ENCODE measurements at places on chromosomes 16 and 17.

DNA sequence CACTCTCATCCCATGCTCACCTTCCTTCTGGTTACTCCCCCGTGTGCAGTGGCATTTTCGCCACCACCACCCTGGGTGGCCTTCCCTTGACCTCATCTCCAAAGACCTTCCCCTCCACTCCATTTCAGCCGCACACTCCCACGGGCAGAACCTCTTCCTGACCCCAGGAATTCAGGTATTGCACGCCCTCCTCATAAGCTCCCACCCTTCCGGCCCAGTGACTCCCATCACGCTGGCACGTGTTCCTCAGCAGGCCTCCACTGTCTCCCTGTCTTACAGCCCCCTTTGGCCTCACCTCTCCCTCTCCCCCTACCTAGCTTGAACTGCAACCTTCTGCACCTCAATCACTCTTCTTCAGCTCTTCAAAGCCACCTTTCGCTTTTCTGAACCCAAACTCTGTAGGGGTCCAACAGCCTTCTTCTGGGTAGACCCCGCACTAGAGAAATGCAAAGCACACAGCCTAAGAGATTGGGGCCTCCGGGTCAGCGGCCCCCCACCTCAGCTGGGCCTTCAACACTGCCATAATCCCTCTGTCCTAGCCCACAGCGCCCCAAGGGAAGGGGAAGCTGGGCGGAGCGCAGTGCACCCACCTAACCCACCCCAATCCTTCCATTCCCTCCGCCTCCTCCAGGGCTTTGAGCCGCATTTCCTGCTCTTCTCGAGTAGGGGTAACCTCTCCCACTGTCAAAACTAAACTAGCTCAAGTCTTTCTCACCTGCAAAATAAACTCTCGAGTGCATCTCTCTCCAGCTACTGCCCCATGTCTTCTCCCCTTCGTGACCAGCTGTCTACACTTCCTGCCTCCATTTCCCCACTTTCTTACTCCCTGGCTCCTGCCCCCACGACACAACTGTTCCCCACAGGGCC, 1.7 kb upstream of the TMEM97 start:
- no peak for DNase-seq

DNA sequence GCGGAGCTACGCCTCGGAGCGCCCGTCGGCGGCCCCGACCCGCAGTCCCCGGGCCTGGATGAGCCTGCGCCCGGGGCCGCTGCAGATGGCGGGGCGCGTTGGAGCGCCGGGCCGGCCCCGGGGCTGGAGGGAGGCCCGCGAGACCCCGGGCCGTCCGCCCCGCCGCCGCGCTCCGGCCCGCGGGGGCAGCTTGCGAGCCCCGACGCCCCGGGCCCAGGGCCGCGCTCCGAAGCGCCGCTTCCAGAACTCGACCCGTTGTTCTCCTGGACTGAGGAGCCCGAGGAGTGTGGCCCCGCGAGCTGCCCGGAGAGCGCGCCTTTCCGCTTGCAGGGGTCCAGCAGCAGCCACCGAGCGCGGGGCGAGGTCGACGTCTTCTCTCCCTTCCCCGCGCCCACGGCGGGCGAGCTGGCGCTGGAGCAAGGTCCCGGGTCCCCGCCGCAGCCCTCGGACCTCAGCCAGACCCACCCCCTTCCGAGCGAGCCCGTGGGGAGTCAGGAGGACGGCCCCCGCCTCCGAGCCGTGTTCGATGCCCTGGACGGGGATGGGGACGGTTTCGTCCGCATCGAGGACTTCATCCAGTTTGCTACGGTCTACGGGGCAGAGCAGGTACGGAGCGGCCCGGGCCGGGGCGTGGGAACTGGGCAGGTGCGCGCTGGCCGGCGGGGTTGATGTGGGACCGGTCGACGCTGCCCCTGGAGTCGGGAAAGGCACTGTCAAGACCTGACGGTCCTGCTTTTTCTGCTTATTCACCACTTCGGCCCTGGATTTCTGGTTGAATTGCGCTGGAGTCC, 861 bp downstream of the RAB11FIP3 start:
- no peak for DNase-seq

DNA sequence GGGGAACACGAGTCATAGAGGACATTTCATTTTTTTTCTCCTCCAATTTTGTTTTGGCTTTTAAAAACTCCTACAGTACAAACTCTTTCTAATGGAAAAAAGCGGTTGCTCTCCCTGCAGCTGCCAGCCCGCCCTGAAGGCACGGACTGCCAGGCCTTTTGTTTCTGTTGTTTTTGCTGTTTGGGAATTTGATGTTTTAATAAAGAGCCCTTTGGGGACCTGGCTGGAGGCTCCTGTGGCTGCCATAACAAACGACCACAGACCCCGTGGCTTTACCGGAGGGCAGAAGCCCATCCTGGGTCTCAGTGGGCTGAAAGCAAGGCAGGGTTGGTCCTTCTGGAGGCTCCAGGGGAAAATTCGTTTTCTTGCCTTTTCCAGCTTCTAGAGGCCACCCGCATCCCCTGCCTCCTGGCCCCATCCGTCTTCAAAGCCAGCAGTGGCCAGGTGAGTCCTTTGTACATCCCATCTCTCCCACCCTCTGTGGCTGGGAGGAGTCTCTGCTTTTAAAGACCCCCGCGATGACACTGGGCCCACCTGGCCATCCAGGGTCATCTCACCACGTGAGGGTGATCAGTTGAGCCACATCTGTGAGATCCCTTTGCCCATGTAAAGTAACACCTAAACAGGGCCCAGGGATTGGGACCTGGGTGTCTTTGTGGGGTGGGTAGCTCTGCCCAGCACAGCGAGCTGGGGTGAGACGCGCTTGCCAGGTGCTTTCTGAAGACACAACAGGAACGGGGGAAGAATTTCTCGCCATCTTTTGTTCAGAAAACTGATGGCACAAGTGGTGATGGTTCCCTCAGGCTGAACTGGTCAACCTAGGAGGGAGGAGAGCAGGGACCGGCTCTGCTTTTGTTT, 113.9 kb downstream of the BANP start:
- DNase-seq, result no peak

- no peak for DNase-seq
Observed at GRCh38 chr16:83727751-83728352, 79.9 kb upstream of the HSBP1 start.

- no peak for DNase-seq
Observed at GRCh38 chr16:28108590-28109247, 45.2 kb upstream of the GSG1L start.

DNA sequence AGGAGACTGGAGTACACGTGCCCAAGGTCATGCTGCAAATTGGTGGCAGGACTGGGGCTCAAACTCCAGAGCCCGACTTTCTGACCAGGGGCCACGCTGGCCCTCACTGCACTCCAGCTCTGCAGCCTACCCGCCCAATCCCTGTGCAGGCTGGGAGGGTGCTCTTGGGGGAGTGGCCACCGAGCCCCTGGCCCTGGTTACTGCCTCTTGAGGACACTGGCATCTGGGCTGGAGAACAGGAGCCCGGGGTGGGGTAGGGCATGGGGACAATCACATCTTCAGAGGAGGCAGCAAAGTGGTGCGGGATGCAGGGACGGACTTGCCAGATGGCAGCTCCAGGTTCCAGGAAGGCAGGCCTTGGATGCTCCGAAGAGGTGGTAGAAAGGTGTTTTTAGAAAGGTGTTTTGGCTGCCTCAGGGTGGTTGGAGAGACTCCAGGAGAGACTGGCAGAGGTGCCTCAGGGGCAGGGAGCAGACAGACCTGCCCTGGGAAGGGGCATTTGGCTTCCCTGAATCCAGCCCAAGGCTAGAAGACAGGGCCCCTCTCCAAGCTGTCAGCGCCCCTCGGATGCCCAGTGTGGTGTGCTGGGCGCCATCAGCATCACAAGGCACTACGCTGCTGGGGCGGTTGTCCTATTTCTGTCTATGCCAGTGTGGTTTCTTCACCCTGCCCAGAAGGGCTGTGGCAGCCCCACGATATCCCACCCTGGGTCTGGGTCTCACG, 220.6 kb downstream of the NTN1 start:
- DNase-seq, result no peak

- peak; percentile 89 for DNase-seq
Observed at GRCh38 chr17:6443692-6444570, at the start of gene PIMREG. Gene PIMREG, plus strand, starts transcription at chr17:6444455. Its CDS starts 656 bp downstream, at chr17:6445111.

- no peak for DNase-seq
Observed at GRCh38 chr17:33436321-33436720, 143.2 kb upstream of the ASIC2 start.

- no peak for DNase-seq
Observed at GRCh38 chr17:74771319-74771914, 4.7 kb downstream of the NAT9 start.

GRCh38 chr17:68468334-68468733, 11.0 kb upstream of the WIPI1 start:
- no peak for DNase-seq

All from NCI-H510A treated with DMSO at 0.1 percent for 48 hours (cell line).